ENCODE measurements at places on chromosomes 7 and 10. TPM values are rescaled to one million over a fixed set of nuclear protein-coding genes. Genes with fewer than 3 reads are reported as not detected.

GRCh38 chr7:101681170-101682007, 52.3 kb upstream of the MYL10 start:
- DNase-seq, result no peak

GRCh38 chr10:58269782-58270290, 874 bp downstream of the CISD1 start:
- DNase-seq, result no peak

DNA sequence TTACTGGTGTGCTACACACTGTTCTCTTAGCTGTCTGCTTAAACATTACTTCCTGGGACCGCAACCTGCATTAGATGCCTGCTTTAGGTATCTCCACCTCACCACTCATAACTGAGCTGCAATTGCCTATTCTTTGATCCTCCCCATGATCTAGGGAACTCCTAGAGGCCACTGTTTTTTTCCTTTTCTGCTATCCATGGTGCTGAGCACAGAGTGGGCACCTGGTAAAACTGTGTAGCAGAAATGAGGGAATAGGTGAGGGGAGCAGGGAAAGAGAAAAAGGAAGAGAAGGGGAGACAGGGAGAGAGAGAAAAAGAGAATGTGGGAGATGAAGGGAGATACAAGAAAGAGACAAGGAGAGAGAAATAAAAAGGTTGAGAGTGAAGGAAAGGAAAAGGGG, 434.9 kb downstream of the ADRA2A start:
- DNase-seq, result no peak

The GPR15LG gene
- total RNA-seq, result not detected

DNA sequence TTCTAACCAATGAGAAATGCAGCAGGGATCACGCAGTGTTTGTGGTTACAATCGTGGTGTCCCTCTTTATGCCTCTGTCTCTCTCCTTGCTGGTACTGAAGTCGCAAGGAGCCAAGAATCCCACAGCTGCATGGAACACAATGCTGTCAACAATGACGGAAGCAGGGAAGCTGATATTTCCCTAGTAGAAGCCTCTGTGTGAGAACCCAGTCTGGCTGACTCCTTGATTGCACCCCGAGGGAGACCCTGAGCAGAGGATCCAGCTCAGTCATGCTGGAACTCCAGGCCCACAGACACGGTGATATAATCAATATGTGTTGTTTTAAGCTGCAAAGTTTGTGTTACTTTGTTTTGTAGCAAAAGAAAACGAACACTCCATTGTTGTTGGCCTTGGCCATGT, 677.9 kb downstream of the PARD3 start:
- no peak for DNase-seq

- DNase-seq, result no peak
These were observed 99.3 kb downstream of the ARHGAP22 start for GRCh38 chr10:48505394-48506112.

GRCh38 chr10:8967061-8967460, 912.6 kb downstream of the GATA3 start:
- no peak for DNase-seq

The SHTN1 gene
- total RNA-seq, result 1.1 TPM

The SPDYE8 gene
- total RNA-seq, result not detected

The CDK14 gene
- 1.2 TPM for total RNA-seq

The ASB10 gene
- total RNA-seq, result not detected

The PDCD4 gene
- total RNA-seq, result 222 TPM

- DNase-seq, result no peak
These were observed 49.4 kb upstream of the EXOC4 start for GRCh38 chr7:133203490-133203889.

All from natural killer cell (primary cell).